ENCODE measurements at places on chromosomes 2 and 18. TPM values are rescaled to one million over a fixed set of nuclear protein-coding genes. Genes with fewer than 3 reads are reported as not detected.

DNA sequence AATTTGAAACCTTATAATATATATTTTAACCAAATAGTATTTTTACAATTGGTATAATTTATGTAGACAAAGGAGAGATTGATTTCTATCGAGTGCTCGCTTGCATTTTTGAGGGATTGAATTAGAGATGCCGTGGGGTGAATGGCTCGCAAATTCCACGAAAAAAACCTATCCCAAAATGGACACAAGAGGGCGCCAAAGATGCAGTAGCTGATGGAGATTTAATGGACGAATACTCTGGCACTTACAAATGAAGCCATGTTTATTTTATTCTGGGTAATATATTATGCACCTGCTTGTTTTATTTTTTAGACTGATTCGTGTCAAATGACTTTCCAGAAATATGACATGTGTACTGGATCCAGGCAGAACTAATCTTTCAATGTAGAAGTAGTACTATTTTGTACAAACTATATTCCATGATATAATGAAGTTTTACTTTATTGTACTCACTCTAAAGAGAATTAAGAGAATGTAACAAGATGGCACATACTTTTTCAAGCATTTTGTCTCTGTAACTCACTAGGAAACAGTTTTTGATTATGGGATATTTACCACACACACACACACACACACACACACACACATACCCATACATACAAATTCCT is 505.4 kb downstream of the PLCL1 start:
- no peaks in the 10 kb centered on the region for H3K4me1 ChIP-seq
- H3K27ac ChIP-seq: no peak overlapping the region
- no peaks in the 10 kb centered on the region for H3K36me3 ChIP-seq
- H3K27me3 ChIP-seq: peaks cover 5% of the 10 kb centered on the region
- H3K4me3 ChIP-seq: no peak overlapping the region
- DNase-seq: no peak

- peaks cover 11% of the 10 kb centered on the region for H3K36me3 ChIP-seq
- H3K27ac ChIP-seq: no peak overlapping the region
- H3K4me3 ChIP-seq: no peak overlapping the region
These were observed 30.1 kb downstream of the GAREM2 start for GRCh38 chr2:26202981-26203490.

GRCh38 chr2:121855510-121855909 is 100.1 kb downstream of the TSN start:
- H3K27me3 ChIP-seq: no peaks in the 10 kb centered on the region
- no peaks in the 10 kb centered on the region for H3K36me3 ChIP-seq
- no peaks in the 10 kb centered on the region for H3K4me1 ChIP-seq
- no peak overlapping the region for H3K4me3 ChIP-seq
- H3K27ac ChIP-seq: no peak overlapping the region

DNA sequence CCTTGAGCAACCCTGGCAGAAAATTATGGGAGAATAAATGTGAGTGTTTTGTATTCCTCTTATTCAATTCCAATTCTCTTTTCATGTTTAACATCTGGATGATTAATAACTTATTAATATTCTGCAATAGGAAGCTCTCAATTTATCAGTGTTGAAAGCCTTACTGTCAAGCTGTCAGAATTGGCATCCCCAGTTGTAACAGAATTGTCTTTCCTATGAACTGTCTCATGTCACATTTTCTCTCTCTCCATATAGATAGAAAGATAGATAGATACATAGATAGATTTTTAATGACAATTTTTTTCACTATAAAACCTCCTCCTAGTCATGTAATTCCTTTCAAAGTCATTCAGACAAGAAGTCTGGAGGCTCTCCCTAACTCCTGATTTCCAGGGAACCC is 331.5 kb downstream of the GALNT13 start:
- H3K36me3 ChIP-seq: no peaks in the 10 kb centered on the region
- H3K27me3 ChIP-seq: no peaks in the 10 kb centered on the region
- no peak overlapping the region for H3K4me3 ChIP-seq
- H3K27ac ChIP-seq: no peak overlapping the region
- DNase-seq: no peak
- H3K4me1 ChIP-seq: no peaks in the 10 kb centered on the region

GRCh38 chr2:233407771-233408181 is 53.5 kb downstream of the DGKD start:
- H3K27me3 ChIP-seq: no peaks in the 10 kb centered on the region
- peaks cover 19% of the 10 kb centered on the region for H3K4me1 ChIP-seq
- H3K27ac ChIP-seq: no peak overlapping the region
- H3K36me3 ChIP-seq: no peaks in the 10 kb centered on the region

DNA sequence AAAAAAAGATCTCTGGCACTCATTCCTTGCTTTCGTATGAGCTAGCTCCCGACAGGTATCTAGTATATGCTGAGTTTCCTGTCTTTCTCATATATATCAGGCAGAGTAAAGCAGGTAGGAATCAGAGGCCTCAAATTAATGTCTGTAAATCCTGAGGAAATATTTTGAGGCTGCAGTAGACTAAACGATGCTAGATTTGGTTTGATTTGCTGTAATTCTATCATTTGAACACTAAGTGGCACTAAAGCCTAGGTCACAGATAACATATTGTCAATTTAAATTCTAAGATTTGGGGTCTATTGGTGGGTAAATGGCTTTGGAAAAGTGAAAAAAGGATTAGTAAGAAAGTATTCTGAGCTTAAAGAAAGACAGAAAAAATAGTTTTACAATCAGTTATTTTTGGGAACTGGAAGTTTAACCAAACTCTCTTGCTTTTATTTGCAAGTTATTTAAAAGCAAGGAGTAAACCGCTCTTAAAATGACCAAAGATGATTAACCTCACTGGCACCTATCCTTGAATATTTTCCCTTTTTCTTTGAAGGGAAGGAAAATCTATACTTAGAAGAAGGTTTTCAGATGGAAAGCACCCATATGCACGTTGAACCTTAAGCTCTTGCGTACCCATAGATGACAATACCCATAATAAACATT is 37.6 kb upstream of the SLC4A10 start:
- H3K27ac ChIP-seq: no peak overlapping the region
- no peaks in the 10 kb centered on the region for H3K27me3 ChIP-seq
- DNase-seq: no peak
- H3K36me3 ChIP-seq: no peaks in the 10 kb centered on the region

GRCh38 chr2:177882501-177882900 is 190.1 kb downstream of the PDE11A start:
- H3K27ac ChIP-seq: no peak overlapping the region
- DNase-seq: no peak
- no peak overlapping the region for H3K4me3 ChIP-seq
- H3K27me3 ChIP-seq: no peaks in the 10 kb centered on the region
- H3K4me1 ChIP-seq: no peaks in the 10 kb centered on the region

GRCh38 chr2:72806280-72806945 is 19.4 kb downstream of the EXOC6B start:
- H3K36me3 ChIP-seq: no peaks in the 10 kb centered on the region
- H3K27me3 ChIP-seq: no peaks in the 10 kb centered on the region
- no peaks in the 10 kb centered on the region for H3K4me1 ChIP-seq
- DNase-seq: no peak

GRCh38 chr2:117693154-117693553 is 121.3 kb upstream of the DDX18 start:
- H3K27ac ChIP-seq: no peak overlapping the region
- H3K27me3 ChIP-seq: no peaks in the 10 kb centered on the region
- H3K36me3 ChIP-seq: no peaks in the 10 kb centered on the region
- H3K4me3 ChIP-seq: no peak overlapping the region
- H3K4me1 ChIP-seq: no peaks in the 10 kb centered on the region

DNA sequence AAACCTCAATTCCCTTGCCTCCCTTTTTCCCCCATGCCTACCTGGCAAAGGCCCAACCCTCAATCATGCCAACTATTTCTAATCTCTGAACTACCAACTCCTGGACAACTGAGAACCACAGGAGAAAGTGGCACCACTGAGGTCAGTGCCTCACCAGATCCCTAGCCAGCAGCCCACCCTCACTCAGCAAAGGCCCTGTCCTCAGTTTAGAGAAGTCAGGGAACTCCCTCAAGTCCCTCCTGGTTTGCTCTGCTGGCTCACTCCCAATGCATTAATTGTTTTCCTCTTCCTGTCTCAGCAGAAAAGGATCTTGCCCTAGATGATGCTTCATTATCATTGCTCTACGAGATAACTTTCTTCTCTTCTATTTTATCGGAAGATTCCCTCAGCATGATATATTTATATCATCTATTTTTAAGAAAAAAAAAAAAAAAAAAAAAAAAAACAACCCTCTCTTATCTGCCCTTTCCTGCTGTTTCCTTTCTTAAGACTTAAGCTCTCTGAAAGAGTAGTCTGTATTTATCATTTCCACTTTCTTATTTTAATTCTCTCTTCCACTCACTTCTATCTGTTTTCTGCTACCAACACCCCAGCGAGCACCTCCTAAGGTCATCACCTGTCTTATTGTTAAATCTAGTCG is 22.7 kb upstream of the ZBTB14 start:
- H3K36me3 ChIP-seq: no peaks in the 10 kb centered on the region
- H3K27me3 ChIP-seq: no peaks in the 10 kb centered on the region
- H3K27ac ChIP-seq: no peak overlapping the region
- no peaks in the 10 kb centered on the region for H3K4me1 ChIP-seq
- DNase-seq: no peak

GRCh38 chr2:239835056-239835455 is 190.1 kb downstream of the NDUFA10 start:
- no peak for DNase-seq
- H3K27ac ChIP-seq: no peak overlapping the region
- H3K36me3 ChIP-seq: no peaks in the 10 kb centered on the region
- H3K4me1 ChIP-seq: no peaks in the 10 kb centered on the region

- DNase-seq: no peak
- no peak overlapping the region for H3K27ac ChIP-seq
- peaks cover 2% of the 10 kb centered on the region for H3K27me3 ChIP-seq
- H3K4me1 ChIP-seq: no peaks in the 10 kb centered on the region
These were observed 297.7 kb upstream of the TNP1 start for GRCh38 chr2:217157581-217157980.

DNA sequence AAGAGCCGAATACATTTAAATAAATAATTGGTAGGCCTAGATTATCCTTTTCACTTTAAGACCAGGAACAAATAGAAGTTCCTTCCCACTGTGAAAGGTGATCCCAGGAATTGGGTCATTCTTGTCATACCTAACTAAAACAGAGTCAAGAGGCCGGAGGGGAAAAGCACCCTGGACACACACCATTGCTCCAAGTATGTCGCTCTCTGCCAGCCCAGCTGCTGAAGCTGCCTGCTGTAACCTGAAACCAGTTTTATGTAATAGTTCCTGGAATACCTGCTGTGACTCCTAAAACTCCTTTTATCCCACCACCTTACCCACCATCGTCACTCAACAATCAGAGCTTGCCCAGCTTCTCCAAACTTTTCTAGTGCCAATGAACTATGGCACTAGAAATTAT is 217.1 kb downstream of the PTPRM start:
- no peak for DNase-seq
- H3K27ac ChIP-seq: no peak overlapping the region
- H3K27me3 ChIP-seq: no peaks in the 10 kb centered on the region
- H3K4me3 ChIP-seq: no peak overlapping the region

DNA sequence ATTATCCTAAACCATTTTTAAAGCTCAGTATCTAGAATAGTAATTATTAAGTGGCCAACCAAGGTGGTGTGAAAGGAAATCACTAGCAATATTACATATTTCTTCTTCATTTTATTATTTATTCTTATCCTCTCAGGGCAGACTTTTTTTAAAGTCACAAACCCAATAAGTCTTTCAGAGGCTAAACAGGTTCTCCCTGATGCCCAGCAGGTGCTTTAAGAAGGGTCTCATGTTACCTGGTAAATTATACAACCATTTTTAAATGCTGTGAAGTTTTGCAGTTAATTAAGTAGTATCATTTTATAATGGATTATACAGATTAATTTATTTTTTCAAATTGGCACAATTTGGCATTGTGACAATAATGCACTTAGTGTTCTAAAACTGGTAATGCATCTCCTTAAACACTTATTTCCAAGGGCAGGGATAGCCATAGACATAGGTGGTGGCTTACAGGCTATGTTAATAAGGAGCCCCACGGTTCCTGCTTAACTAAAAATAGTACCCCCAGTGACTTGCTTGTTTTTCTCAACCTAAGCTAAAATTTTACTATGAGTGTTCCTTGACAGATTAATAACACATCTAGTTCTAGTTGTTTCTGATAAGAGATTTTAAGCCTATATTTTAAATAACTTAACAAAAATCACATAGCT is 67.0 kb downstream of the PMS1 start:
- H3K4me3 ChIP-seq: no peak overlapping the region
- no peak for DNase-seq
- H3K4me1 ChIP-seq: no peaks in the 10 kb centered on the region
- no peak overlapping the region for H3K27ac ChIP-seq

DNA sequence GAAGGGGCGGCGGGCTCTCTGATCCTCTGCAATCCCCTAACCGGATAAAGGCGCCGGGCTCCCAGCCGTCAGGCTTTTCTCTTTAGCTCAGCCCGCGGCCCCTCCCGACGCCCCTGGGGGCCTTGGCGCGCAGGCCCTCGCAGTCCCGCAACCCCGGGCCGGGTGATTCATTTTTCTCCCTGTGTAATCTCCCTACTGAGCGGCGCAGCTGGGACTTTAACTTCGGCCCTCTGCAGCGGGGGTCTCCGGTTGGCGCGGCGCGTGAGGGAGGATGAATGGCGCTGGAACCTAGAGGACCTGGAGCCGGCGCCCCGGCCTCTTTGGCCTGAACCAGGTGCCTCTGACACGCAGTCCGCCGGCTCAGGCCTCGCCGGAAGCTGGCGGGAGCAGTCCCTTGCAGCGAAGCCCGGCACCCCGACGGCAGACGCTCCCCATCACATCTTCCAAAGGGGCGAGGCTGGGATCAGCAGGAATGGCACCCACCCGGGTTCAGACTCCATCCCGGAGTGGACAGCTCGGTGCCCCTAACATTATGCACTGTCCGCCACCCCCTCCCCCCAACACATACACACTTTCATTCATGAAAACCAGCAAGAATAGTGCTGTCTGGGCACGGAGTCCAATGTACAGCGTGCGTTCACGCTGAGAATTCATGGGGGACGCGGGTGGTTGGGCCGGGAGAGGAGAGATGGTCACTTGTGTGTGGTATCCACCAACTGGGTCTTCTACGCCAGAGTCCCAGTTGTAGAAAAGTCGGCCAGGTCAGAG is 1.2 kb downstream of the CNGA3 start:
- H3K4me1 ChIP-seq: no peaks in the 10 kb centered on the region
- H3K27me3 ChIP-seq: peaks cover 4% of the 10 kb centered on the region
- no peak overlapping the region for H3K4me3 ChIP-seq
- H3K36me3 ChIP-seq: no peaks in the 10 kb centered on the region
- H3K27ac ChIP-seq: no peak overlapping the region

LOXL3 gene
- 7.5 TPM for total RNA-seq

CPLX4 gene
- not detected for total RNA-seq

TCF7L1 gene
- total RNA-seq: 1.6 TPM

LDLRAD4 gene
- 21.8 TPM for total RNA-seq

AMER3 gene
- 0.25 TPM for total RNA-seq

DCC gene
- total RNA-seq: not detected

TMEM163 gene
- 17.8 TPM for total RNA-seq

OXER1 gene
- total RNA-seq: 4.5 TPM

C2orf72 gene
- total RNA-seq: 10.7 TPM

CNGA3 gene
- total RNA-seq: 0.59 TPM

Data from pancreas (tissue), 10 donors.